Endothelial cell (in vitro differentiated cells): ENCODE measurements at places on chromosomes 7 and 10. TPM values are rescaled to one million over a fixed set of nuclear protein-coding genes. Genes with fewer than 3 reads are reported as not detected.
A peak's percentile ranks its signal among the peaks of the same experiment; 100 is the strongest.

GRCh38 chr7:130894146-130894908, 160.3 kb upstream of the KLF14 start:
- DNase-seq = no peak
- no peaks in the 10 kb centered on the region for H3K36me3 ChIP-seq
- H3K27ac ChIP-seq = no peak overlapping the region
- no peak overlapping the region for H3K4me3 ChIP-seq
- H3K27me3 ChIP-seq = peaks cover 4% of the 10 kb centered on the region

DNA sequence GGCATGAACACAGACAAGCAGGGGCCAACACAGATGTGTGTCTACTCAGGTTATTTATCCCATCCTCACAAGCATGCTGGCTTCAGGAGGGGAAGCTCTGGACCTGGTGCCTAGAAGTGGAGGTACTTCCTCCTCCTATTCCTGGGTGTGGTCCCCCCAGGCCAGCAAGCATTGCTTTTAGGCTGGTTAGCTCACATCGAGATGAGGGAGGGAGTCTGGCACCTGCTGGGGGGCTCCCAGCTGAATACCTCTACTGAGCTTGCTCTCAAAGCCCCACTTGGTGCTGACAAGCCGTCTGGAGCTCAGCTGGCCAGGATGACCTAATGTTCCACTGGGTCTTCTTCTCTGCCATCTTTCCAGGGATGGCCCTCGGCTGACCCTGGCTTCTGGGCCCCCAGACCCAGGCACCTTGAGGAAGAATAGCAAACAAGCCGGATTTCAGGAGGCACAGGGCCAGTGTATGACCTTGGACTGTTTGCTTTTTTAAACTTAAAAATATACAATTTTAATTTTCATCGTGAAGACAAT, 26.8 kb downstream of the FAM241B start:
- H3K4me1 ChIP-seq = peaks cover 3% of the 10 kb centered on the region
- H3K27ac ChIP-seq = no peak overlapping the region
- DNase-seq = no peak
- no peak overlapping the region for H3K4me3 ChIP-seq
- no peaks in the 10 kb centered on the region for H3K36me3 ChIP-seq
- peaks cover 16% of the 10 kb centered on the region for H3K27me3 ChIP-seq

DNA sequence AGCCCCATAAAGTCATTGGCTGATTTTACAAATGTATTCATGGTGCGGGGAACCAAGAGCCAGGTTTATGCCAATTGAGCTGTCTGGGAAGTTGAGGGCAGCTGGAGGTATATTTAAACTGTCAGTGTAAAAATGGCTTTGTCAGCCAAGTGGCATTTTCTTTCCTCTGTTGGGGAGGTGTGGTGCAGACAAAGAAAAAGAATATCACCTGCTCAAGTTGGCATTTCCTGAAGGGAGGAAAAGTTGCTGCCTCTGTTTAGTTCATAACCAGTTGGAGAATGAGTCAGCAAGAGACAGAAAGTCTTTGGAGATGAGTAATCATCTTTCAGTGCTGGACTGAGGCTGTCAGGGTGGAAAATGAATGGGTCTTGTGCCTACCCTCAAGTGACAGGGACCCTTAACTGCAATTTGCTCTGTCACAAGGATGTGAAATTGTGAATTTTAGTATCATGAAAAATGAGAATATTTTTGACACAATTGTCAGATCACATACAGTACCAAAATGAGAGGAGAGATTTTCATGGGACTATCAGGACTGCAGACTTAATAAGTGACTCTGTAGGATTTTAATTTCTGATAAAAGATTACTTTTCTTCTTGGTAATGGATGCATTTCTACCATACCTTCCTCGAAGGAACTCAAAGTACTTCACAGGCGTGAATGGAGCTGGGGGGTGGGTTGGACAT, 137.3 kb downstream of the ANLN start:
- no peak for DNase-seq
- H3K27me3 ChIP-seq = no peaks in the 10 kb centered on the region
- no peak overlapping the region for H3K27ac ChIP-seq
- no peak overlapping the region for H3K4me3 ChIP-seq
- H3K36me3 ChIP-seq = no peaks in the 10 kb centered on the region

- no peak overlapping the region for H3K27ac ChIP-seq
- H3K36me3 ChIP-seq = peaks cover 4% of the 10 kb centered on the region
- DNase-seq = no peak
- no peaks in the 10 kb centered on the region for H3K27me3 ChIP-seq
- H3K4me1 ChIP-seq = peaks cover 40% of the 10 kb centered on the region
Observed at GRCh38 chr7:90621125-90621746, 25.1 kb downstream of the CDK14 start.

GRCh38 chr10:59319854-59320253, 42.5 kb downstream of the FAM13C start:
- peaks cover 24% of the 10 kb centered on the region for H3K4me1 ChIP-seq
- H3K36me3 ChIP-seq = peaks cover 36% of the 10 kb centered on the region
- no peak for DNase-seq
- peaks cover 3% of the 10 kb centered on the region for H3K27me3 ChIP-seq

- H3K27me3 ChIP-seq = peaks cover 11% of the 10 kb centered on the region
- DNase-seq = no peak
- peaks cover 44% of the 10 kb centered on the region for H3K36me3 ChIP-seq
- H3K27ac ChIP-seq = peak overlapping the region; percentile 61
- peaks cover 43% of the 10 kb centered on the region for H3K4me1 ChIP-seq
- peak overlapping the region; percentile 33 for H3K4me3 ChIP-seq
Observed at GRCh38 chr10:22564060-22564459, 150.3 kb downstream of the PIP4K2A start.

GRCh38 chr10:44689368-44689767, 221.8 kb upstream of the TMEM72 start:
- no peak overlapping the region for H3K27ac ChIP-seq
- no peak overlapping the region for H3K4me3 ChIP-seq
- no peaks in the 10 kb centered on the region for H3K36me3 ChIP-seq

DNA sequence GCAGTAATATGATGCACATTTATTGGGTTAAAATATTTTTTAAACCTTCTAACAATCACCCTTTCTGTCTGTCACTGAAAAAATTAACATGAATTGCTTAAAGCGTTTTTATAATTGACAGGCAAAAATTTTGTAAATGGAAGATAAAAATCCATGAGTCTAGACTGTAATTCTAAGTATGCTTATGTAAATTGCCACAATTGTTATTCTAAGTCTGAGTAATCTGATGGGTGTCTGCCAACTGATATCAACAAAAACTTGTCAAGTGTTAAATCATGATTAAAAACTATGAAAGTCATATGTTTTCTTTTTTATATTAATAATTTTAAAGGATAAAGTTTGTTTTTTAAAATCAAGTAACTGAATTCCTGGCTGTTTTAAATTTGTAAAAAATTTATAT, 208.2 kb downstream of the CDK14 start:
- H3K4me1 ChIP-seq = no peaks in the 10 kb centered on the region
- peaks cover 15% of the 10 kb centered on the region for H3K36me3 ChIP-seq
- no peak overlapping the region for H3K4me3 ChIP-seq

GRCh38 chr10:5523796-5524574, 776 bp upstream of the CALML3 start:
- peaks cover 5% of the 10 kb centered on the region for H3K36me3 ChIP-seq
- no peak for DNase-seq
- no peak overlapping the region for H3K27ac ChIP-seq
- no peak overlapping the region for H3K4me3 ChIP-seq
- peaks cover 9% of the 10 kb centered on the region for H3K4me1 ChIP-seq

- peaks cover 13% of the 10 kb centered on the region for H3K36me3 ChIP-seq
- no peak overlapping the region for H3K4me3 ChIP-seq
- H3K4me1 ChIP-seq = no peaks in the 10 kb centered on the region
Observed at GRCh38 chr7:63925626-63926460, 72.8 kb upstream of the ZNF722 start.

DNA sequence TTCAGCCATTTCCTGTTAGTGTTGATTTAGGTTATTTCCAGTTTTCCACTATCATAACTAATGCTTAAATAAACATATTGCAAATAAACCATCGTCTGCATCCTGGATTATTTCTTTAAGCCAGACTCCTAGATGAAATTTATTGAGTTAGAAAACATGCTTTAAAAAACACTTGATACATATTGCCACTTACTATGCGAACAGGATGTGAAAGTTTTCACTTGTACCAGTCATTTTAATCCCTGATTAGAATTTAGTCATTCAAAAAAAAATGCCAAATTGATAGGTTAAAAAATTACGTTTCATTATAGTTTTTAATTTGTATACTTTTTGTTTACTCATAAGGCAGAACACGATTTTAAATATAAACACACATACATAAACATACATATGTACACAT, 309.6 kb downstream of the RNLS start:
- H3K4me1 ChIP-seq = no peaks in the 10 kb centered on the region
- H3K27ac ChIP-seq = no peak overlapping the region
- no peaks in the 10 kb centered on the region for H3K27me3 ChIP-seq
- no peak for DNase-seq

GRCh38 chr7:33832271-33832721, 73.0 kb upstream of the BMPER start:
- DNase-seq = no peak
- no peaks in the 10 kb centered on the region for H3K4me1 ChIP-seq
- no peak overlapping the region for H3K4me3 ChIP-seq
- H3K36me3 ChIP-seq = no peaks in the 10 kb centered on the region
- no peak overlapping the region for H3K27ac ChIP-seq

- peaks cover 16% of the 10 kb centered on the region for H3K4me1 ChIP-seq
- no peak overlapping the region for H3K4me3 ChIP-seq
- DNase-seq = no peak
- H3K27ac ChIP-seq = no peak overlapping the region
- H3K36me3 ChIP-seq = no peaks in the 10 kb centered on the region
- peaks cover 3% of the 10 kb centered on the region for H3K27me3 ChIP-seq
Observed at GRCh38 chr10:71737001-71737833, 17.6 kb upstream of the C10orf105 start.

DNA sequence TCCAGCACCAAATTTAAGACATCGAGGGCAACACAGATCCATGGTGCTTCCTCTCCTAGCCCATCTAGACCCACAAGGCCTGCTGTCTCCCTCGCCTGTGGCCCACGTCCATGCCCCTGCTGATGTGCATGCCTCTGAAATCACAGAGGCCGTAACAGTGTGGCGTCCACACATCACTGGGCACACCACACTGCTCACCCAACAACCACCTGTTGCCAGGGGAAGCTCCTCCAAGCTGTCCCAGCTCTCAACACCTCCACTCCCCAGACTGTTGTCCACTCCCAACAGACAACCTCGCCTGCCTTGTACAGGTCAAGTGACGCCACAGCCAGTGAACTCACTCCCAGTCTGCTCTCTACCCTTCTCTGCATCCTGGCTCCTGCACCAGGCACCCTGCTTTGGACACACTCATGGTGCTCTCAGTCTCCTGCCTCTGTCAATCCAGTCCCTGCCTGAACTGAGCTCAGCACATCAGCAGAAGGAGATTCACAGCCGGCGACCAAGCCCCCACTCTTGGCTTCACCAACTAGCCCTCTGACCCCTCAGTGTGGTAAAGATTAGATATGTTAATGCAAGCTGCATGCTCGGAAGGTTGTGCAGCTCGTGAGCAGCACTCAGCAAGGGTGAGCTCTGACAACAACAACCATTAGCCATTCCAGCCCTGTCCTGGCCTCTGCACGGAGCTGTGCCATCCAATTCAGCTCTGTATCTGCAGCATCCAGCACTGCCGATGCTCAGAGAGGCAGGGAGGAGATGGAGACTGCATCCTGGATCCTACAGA, 197.0 kb downstream of the TNS3 start:
- H3K4me3 ChIP-seq = no peak overlapping the region
- H3K36me3 ChIP-seq = no peaks in the 10 kb centered on the region
- peaks cover 3% of the 10 kb centered on the region for H3K27me3 ChIP-seq
- H3K4me1 ChIP-seq = no peaks in the 10 kb centered on the region
- DNase-seq = no peak
- no peak overlapping the region for H3K27ac ChIP-seq

DNA sequence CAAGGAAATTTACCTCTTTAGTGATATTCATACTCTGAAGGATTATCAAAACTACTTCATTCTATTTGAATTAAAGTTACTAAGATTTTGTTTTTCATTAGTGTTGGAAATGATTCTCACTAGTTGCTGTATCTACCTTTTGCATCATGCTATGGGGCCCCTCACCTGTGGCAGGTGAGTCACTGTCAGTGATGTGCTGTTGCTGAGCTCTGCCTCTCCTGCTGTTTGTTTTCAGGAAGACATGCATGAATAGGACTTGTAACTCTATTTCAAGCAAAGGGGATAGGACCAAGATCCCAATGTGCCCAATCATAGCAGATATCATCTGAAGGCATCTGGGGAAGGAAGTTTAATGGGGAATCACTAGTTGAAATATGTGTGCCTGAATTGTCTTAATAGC, 57.4 kb upstream of the AGR3 start:
- H3K27me3 ChIP-seq = peaks cover 9% of the 10 kb centered on the region
- peak overlapping the region; percentile 72 for H3K27ac ChIP-seq
- peaks cover 17% of the 10 kb centered on the region for H3K36me3 ChIP-seq
- peaks cover 41% of the 10 kb centered on the region for H3K4me1 ChIP-seq
- no peak overlapping the region for H3K4me3 ChIP-seq
- DNase-seq = no peak

- no peak overlapping the region for H3K4me3 ChIP-seq
- H3K4me1 ChIP-seq = peaks cover 48% of the 10 kb centered on the region
Observed at GRCh38 chr10:110394898-110395297, 90.2 kb upstream of the SMNDC1 start.

Gene ASB10
- not detected for total RNA-seq
